Substantia nigra (tissue), 51 donors: ENCODE measurements at places on chromosomes 6 and 20.

DNA sequence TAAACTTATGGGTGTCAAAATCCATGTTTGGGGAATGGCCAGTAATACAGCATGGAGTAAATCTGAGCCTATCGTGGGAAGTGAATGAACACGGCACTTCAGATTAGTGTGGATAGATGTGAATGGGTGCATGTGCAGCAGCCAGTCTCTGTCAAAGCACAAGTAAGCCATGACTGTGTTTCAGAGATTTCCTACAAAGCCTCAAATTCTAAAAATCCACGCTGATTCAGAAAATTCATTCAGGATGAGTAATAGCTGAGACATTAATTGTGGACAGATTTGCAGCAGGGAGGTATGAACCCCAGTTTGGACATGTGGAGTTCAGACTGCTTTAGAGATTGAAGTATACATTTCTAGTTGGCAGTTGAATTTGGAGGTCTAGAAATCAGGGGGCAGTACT lies 115.1 kb downstream of the QKI start:
- DNase-seq = no peak

- no peak for DNase-seq
Observed at GRCh38 chr20:62417981-62418708, 9.2 kb downstream of the RBBP8NL start.

GRCh38 chr20:16701296-16701695 lies 28.5 kb upstream of the SNRPB2 start:
- DNase-seq = no peak

- DNase-seq = no peak
Observed at GRCh38 chr20:63543733-63544132, 3.8 kb downstream of the SRMS start.

DNA sequence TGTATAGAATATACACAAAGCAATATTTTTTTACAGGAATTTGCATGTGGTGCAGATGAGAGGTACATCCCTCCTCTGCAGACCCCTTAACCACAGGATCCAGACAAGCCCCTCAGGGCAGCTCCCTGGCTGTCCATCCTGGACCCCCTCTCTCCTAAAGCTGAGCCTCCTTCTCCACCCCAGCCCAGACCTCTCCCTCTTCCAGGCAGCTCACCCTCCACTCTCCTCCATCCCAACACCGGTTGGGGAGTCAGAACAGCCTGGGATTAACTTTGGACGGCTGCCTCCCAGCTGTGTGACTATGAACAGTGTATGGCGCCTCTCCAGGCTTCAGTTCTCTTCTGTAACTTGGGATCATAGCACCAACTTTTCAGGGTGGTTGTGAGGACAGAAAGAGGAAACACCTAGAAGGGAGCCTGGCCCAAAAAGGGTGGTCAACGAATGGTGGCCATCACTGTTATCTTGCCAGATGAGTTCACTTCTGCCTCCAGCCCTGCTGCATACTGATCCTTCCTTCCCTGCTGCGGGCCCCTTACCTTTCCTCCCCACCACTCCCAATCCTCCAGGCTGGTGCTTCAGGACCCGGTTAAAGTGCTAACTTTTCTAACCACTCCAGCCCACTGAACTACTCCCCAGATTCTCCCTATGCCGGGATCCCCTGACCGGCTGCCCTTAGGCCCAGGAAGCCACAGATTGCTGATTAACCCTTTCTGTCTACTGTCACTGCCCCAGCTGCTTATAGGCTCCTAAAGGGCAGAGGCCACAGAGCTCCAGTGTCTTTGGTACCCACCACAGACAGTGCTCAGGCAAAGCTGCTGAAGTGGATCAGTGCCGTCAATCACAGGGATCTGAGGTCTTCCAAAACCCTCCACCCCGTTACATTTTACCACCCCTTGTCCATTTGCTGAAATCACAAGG lies 55.9 kb downstream of the GPR6 start:
- no peak for DNase-seq

- DNase-seq = no peak
Observed at GRCh38 chr20:5173751-5174150, 46.9 kb downstream of the CDS2 start.
